HTR-8/SVneo (cell line): ENCODE measurements at places on chromosomes 4 and X.

- DNase-seq, result no peak
Observed at GRCh38 chrX:150052226-150052625, 113.9 kb upstream of the EOLA2 start.

GRCh38 chrX:45274576-45274975 is 73.9 kb upstream of the DIPK2B start:
- no peak for DNase-seq

GRCh38 chr4:7557456-7557855 is 122.7 kb upstream of the PSAPL1 start:
- DNase-seq, result peak; percentile 89

- no peak for DNase-seq
Observed at GRCh38 chr4:37968747-37969146, 8.5 kb downstream of the PTTG2 start.

- DNase-seq, result no peak
Observed at GRCh38 chr4:180434131-180434895, 1808.9 kb upstream of the TENM3 start.

DNA sequence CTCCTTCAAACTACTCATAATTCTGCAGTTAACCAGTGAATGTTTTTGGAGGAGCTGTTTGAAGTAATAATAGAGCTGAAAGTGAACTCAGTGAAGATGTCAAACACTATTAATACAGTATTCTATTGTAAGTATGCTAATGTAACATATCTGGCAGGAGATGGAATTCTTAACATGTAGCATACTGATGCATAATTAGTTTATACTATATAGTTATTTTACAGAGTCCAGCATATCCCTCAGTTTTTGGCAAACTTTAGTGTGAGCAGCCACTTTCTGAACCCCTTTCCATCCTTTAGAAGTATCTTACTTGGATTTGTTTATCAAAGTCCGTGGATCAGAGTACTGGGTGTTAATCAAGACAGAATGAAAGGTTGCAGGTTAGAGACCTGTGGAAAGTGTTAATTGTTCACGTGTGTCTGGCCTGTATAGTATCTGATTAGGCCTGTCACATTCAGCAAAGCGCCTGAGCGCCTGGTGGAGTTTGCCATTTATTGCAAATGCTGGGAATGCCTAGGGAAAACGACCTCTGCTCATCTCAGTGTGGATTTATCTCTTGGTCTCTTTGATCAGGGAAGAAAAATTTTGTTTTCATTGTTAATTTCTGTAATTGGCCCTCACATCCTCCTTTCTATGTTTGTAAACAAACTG is 251.7 kb upstream of the MAD2L1 start:
- no peak for DNase-seq

GRCh38 chrX:123291623-123292022 is 107.5 kb downstream of the GRIA3 start:
- DNase-seq, result no peak

GRCh38 chr4:112979881-112980421 is 69.5 kb upstream of the ANK2 start:
- no peak for DNase-seq

DNA sequence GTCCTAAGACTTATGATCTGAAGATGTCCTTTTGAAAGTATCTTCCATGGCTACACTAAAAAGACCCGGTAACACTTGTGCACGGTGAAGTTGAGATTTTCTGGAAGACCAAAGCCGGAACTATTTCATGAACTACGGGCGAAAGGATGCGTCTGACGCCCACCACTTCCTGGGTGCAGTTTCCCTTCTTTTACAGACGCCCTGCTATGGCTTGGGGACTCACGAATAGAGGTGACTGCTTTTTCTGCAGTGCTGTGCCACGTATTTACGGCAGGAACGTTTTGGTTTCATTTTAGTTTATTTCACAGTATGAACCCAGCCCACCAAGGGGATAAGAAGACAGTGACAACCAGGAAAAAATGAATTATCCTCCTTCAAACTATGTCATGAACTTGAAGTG is 180.4 kb downstream of the AFAP1 start:
- DNase-seq, result no peak

GRCh38 chr4:98518559-98519267 is 139.7 kb downstream of the TSPAN5 start:
- DNase-seq, result no peak

DNA sequence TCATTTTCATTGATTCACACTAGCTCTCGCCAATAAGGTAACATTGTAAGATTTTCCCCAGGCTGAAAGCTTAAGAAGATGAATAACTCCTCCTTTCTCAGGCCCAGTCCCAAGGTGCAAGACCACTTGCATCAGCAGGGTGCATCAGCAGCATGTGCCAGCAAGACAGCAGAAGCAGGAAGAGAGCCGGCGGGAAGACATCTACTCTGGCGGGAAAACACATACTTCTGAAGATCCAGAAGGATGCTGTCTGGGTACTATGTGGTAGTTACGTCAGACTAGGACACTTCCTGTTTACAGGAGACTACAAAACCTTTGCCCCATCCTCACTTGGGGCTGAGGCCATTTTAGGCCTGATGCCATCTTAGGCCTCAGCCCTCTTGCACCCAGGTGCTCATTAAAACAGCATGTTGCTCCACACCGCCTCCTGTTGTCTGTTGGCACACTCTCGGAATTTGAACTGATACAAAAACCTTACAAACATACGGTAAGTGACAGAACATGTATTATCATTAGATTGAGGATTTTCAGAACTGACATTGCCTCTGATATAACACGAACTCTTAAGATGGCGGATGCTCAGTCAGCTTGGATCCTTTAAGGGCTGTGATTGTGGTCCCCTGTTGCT is 886.5 kb upstream of the EPHA5 start:
- no peak for DNase-seq

DNA sequence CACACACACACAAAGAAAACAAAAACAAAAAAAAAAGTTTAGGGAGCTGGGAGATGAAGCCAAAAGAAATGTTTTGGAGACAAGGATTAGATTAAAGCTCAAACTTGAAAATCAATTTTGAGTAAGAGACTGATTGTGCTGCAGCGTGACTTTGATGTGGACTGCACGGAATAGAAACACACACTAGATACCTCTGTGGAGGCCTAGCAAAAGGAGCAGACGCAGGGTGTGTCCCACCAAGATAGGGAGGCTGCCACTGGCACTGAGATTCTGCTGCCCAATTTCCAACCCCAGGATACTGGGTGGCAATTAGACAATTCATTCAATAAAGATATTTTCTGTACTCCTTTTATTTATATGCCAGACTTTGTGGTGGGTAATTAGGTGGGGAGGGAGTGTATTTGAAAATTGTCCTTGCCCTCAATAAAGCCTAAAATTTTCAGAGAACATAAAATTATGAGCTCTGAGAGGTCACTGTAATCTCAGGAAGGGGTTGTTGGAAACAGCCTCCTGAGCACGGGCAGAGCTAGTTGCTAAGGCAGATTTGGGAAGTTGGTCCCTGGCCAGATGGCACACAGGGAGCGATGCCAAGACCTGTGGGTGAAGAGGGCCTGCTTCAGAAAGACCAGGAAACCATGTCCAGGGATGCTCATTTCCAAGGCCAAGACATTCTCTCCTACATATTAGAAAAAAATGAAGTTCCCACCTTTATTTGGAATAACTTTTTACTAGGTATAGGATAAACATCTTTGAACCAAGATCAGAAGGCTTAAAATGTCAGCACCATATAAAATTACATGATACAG is 1.9 kb upstream of the PPP3CA start:
- no peak for DNase-seq

GRCh38 chrX:1491851-1492349 is 39.2 kb upstream of the ASMTL start:
- DNase-seq, result peak; percentile 57

- no peak for DNase-seq
Observed at GRCh38 chrX:12910423-12911121, 4.2 kb downstream of the TLR8 start.

- DNase-seq, result no peak
Observed at GRCh38 chrX:29617276-29617675, 598.1 kb upstream of the MAGEB2 start.

GRCh38 chr4:53101191-53101581 is 239.1 kb downstream of the RASL11B start:
- no peak for DNase-seq
